Amniotic stem cell (primary cell): ENCODE measurements at places on chromosomes 1 and 21.
A peak's percentile ranks its signal among the peaks of the same experiment; 100 is the strongest.

GRCh38 chr1:83860490-83861221 is 138.3 kb downstream of the TTLL7 start:
- DNase-seq, result no peak

- DNase-seq, result no peak
Observed at GRCh38 chr1:83626603-83627002, 372.3 kb downstream of the TTLL7 start.

DNA sequence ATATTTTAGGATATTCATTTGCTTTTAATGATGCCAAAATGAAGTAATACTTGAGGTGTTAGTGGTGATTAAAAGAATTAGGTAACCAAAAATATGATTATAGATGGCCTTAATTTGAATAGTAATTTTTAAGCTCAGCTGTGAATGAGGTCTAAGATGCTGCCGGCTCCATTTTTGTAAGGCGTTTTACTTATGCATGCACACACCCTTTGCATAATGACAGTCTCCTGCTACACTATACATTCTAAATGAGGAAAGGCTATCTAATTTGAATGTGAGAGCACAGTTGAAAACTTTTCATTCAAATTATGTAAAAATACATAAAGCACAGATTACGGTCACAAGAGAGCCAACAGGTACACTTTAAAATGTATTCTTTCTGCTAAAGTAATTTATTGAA is 41.6 kb downstream of the RGS21 start:
- no peak for DNase-seq

GRCh38 chr1:243926803-243927245 is 76.8 kb upstream of the AKT3 start:
- DNase-seq, result peak; percentile 50

DNA sequence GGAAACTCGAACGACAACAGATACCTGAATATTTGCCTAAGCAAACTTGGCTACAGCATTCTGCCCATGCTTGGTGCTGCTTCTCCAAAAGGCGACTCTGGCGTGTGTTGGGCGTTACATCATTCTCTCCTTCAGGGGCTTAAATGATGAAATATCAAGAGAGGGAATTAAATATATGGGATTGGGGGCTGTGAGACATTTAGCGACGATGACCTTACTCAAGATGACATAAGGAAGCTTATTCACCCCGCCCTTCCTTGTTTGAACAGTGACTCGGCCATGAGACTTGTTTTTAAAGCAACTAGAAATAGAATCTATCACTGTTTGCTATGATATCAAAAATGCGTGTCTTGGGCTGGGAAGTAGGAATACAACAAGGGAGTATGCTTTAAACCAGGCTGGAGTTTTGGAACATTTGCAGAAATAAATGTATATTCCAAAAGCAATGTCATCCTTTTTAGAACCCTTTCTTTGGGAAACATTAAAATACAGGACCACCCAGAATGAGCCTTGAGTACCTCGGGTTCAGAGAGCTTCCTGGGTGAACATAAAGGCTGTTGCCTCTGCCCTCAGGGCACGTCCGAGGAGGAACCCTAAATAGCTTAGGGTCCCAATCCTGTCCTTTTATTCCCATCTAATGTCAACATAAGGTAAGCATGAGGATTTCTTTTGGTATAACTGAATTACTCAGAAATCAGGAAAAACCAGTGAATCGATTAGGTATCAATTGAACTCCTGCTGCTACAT is 123.3 kb upstream of the SLC45A1 start:
- DNase-seq, result no peak

DNA sequence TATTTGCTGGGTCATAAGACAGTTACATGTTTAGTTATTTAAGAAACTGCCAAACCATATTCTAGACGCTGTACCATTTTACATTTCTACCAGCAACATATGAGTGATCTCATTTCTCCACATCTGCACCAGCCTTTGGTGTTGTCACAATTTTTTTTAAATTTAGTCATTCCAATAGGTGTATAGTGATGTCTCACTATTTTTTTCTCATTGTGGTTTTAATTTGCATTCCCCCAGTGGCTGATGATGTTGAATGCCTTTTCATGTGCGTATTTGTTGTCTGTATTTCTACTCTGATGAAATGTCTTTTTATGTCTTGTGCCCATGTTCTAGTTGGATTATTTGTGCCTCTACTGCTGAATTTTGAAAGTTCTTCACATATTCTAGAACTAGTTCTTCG is 38.4 kb downstream of the NFASC start:
- DNase-seq, result no peak

DNA sequence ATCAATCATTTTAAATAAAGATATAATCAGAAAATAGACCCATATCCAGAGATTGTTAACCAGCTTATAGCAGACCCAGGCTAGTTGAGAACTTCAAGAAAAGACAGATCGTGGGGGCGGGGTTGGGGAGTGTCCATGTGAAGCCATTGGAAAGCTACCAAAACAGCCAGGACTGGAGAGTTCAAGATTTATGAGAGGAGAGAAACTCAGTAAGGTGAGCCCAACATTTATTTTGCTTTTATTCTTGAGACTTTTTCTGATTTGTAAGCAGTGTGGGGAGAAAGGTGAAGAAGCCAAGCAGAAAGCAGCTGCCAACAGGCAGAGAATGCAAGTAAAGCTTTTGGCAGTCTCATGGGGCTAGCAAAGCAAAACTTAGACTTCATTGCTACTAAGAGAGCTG is 179.9 kb downstream of the VPS13D start:
- DNase-seq, result no peak

DNA sequence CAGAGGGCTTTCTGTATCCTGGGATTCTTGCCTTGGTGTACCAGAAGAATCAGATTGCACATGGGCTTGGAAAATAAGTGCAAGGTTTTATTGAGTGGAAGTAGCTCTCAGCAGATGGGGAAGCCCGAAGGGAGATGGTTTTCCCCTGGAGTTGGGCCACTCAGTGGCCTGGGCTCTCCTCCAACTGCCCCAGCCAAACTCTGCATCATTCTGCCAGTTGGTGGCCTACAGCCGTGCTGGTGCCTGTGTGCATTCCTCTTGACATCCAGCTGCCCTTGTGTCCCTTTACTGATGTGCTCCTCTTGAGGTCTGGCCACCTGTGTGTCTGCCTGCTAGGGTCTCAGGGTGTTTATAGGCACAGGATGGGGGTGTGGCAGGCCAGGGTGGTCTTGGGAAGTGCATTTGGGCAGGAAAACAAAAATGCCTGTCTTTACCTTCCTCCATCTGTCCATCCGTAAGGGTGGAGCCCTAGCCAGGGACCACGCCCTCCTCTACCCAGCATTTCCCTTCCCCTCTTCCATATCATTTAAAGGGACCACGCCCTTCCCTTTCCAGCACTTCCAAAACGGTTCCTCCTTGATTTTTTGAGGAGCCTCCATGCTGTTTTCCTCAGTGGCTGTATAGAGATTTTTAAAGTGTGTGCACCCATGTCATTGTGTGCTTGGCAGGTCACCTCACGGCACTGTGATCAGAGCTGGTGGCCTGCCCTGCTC is 18.9 kb downstream of the SNAP47 start:
- no peak for DNase-seq

DNA sequence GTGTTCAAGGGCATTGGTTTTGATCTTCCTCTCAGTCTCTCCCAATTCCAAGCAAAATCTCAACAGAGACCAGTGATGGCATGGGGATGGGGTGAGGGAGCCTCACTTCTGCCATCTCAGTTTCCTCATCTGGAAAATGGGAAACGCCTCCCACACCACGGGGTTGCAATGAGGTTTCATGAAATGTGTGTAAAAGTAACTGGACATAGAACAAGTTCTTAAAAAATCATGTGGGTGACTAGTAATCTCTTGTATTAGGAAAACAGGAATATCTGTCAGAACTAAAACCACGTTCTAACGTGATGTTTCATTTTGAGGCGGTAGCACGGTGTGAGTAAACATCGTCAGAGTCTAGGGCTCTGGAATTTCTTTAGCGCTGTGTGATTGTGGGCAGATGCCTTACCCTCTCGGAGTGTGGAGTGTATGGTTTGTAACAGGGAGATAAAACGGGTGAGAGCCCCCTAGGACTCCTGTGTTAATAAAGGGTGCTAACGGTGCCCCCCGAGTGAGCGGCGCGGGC is 55.5 kb upstream of the DNAJC6 start:
- DNase-seq, result no peak

- DNase-seq, result no peak
Observed at GRCh38 chr21:45322231-45322959, 34.7 kb upstream of the POFUT2 start.

DNA sequence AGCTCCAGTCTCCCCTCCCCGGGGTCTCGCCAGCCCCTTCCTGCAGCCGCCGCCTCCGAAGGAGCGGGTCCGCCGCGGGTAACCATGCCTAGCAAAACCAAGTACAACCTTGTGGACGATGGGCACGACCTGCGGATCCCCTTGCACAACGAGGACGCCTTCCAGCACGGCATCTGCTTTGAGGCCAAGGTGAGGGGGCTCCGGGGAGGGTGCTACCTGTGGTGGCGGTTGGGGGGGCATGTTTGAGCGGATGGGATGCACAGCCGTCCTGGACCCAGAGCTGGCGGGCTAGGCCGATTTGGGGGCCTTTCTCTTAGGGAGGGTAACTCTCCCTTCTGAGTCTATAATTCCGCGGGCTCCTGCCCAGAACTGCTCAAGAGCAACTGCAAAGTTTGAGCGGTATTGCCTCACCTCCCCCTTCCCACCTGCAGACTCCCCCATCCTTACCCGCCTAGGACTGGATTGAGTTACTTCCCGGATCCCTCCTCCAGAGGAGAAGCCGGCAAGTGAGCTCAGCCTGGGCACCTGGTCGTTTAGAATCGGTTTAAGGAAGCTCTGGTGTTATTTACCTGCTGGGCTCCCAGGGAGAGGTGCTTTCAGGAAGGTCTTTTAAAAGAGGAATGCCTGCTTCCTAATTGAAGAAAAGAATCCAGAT is 730 bp downstream of the NOS1AP start:
- no peak for DNase-seq
